ENCODE measurements at places on chromosomes 4 and X.

GRCh38 chr4:46974891-46975543 is 18.4 kb downstream of the GABRA4 start:
- peak; percentile 3 for DNase-seq

- no peak for DNase-seq
These were observed at the start of gene BMX for GRCh38 chrX:15500497-15500966. Gene BMX, plus strand, starts transcription at chrX:15500807. Its CDS starts 7,547 bp downstream, at chrX:15508354.

DNA sequence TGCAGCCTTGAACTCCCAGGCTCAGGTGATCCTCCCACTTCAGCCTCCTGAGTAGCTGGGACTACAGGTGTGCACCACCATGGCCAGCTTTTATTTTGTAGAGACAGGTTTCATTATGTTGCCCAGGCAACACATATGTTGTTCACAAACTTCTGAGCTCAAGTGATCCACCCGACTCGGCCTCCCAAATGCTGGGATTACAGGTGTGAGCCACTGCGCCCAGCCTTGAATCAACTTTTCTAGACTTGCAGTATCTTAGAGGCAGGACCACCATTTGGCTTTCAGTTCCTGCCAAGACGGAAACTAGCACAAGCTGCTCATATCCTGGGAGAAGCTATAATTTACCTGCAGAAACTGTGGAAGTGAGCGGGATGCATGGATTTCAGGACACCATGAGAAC is 19.9 kb downstream of the NAT8L start:
- DNase-seq, result no peak

DNA sequence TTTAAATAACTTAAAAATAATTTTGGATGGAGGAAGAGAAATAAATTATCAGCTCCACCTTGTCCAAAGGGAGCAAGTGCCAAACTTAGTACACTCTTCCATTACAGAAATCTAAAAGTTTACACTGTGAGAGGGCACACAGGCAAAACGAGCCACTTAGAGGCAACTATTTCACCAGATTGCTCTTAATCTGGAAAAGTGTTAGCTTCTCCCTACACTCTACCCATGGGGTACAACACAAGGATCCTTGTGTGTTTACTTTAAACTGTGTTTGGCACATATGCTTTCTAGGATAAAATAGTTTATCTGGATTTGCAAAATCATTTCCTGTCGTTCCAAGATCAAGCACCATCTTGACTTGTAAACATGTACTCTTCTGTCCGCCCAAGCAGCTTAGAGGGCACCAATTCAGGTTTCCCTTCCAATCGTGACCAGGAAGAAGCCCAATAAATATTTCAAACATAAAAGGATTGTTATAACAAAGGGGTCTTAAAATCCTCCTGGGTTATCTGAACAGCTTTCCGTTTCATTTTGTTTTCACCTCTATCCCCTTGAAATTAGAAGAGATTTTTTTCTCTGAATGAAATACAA is 29.0 kb upstream of the KDR start:
- no peak for DNase-seq

DNA sequence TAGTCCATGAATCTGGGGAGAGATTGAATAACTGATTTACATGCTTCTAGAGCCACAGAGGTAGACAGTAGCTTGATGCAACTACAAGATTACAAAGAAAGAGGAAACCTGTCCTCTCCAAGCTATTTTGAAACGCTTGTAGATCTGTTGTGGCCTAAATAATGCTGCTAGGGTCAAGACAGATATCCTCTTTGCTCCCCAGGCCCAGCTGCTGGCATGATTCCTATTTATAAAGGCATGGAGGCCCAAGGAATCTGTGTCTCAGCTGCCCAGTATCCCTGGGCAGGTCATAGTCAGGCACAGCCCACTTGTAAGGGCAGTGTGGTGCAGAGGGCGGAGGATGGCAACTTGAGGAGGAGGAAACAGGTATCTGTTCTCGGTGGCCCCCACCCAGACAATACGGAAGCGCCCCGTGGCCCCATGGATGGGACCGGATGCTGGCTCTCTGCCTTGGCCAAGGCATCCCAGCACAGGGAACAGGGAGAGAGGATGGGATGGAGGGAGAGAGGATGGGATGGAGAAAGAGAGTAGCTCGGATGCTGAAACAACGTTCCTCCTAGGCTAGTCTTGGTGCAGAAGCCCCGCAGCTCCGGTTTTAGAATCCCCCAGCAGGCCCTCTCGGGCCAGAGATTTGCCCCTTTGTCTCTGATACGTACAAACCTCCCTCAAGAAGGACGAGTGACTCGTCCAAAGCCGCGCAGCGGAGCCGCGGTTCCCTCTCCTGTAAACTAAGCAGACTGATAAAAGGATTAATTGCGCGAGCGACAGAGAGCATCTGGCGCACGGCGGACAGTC is 767 bp upstream of the SMIM20 start:
- DNase-seq, result no peak

DNA sequence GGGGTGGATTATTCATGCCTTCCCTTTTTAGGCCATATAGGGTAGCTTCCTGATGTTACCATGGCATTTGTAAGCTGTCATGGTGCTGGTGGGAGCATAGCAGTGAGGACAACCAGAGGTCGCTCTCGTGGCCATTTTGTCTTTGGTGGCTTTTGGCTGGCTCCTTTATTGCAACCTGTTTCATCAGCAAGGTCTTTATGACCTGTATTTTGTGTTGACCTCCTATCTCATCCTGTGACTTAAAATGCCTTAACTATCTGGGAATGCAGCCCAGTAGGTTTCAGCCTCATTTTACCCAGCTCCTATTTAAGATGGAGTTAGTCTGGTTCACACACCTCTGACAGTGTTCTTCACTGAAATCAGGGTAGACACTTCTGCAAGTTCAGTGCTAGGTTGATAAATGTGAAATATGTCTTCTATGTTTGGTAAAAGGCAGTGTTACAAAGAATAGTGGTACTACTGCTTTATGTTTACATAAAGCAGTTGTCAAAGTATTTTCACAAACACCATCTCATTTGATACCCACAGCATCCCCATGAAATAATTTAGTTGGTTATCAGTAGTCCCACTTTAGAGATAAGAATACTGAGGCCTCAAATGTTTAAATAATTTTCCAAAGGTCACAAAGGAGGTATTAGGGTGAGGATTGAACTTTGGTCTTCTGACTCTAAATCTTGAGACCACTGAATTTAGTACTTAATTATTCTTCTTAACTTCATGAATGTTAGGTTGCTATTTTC is 77.1 kb upstream of the C4orf54 start:
- no peak for DNase-seq

- no peak for DNase-seq
These were observed 899 bp upstream of the ZFP92 start for GRCh38 chrX:153410373-153410772.

DNA sequence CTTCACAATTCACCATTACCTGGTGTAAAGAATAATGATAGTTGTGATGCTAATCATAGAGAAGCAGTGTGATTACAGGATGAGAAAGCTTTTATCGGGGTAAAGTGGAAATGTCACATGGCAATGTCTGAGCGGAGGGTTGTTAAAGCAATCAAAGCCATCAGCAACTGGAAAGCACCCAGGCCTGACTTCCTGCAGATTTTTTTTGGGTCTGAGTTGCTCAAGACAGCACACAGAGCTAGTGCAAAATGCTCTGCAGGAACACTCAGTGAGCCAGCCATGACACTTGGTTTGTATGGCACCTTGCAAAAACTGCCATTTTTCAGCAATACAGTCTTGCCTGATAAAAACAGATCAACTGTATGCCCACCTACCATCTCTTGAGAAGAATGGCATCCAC is 152.9 kb downstream of the COL4A6 start:
- DNase-seq, result no peak

- DNase-seq, result no peak
These were observed 48.2 kb downstream of the RTL9 start for GRCh38 chrX:110406822-110407221.

DNA sequence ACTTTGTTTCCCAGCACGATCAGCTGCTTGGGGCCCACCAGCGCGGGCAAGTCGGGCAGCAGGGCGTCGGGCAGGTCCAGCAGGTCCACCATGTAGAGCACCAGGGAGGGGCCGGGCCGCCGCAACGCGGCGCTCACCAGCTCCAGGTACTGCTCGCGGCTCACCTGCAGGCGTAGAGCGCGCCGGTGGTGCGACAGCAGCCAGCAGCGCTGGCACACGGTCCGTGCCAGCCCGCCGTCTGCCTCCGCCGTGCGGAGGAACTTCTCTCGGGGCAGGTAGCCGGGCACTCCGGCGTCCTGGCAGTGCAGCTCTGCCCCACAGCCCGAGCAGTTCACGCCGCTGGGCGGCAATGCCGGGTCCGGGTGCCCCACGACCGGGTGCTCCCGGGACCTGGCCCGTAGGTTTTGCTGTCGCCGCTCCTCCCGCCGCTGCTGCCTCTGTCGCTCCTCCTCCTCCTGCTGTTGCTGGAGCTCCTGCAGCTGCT is 527 bp downstream of the NOA1 start:
- DNase-seq, result no peak

- no peak for DNase-seq
These were observed 1.8 kb upstream of the CUL4B start for GRCh38 chrX:120562569-120562926.

DNA sequence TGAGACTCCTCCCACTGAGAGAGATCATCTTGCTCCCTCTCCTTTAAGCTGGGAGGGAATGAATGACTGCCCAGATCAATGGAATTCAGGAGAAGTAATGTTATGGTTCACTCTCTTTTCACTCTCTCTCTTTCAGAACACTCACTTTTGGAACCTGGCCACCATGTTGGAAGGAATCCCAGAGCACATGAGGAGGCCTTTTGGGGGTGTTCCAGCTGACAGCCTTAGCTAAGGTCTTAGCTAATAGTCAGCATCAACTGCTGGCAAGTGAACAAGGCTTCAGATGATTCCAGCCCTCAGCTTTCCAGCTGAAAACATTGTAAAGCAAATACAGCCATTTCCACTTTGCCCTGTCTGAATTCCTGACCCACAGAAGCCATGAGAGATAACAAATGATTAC is 124.0 kb upstream of the CLNK start:
- peak; percentile 32 for DNase-seq

DNA sequence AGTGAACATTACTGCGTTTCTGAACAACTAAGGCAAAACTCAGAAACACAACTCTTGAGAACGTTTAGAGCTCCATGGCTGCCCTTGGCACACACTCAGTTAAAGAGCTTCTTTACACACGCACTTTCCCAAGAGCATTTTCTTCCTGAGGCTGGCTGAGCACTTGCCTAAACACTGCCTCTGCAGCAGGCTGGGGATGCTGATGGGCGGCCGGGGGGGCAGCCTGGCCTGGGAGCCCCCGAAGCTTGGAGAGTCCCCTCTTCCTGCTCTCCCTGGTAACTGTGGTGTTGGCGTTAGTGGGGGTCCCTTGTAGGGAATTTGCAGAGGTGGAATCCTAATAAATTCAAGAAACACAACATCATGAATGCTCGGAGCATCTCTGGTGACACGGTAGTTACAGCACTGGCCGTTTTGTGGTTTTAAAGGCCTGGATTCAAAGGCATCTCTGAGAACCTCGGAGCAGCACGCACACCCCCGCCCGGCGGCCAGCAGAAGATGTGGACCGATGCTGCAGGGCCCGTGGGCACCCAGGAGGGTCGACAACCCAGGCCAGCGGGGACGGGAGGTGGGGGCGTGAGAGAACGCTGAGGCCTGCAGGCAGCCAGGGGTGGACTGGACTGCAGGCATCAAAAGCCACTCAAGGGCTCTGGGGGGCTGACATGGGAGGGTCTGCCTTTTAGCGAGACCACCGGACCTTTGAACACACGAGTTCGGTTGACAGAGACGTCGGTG is 45.4 kb downstream of the FGFRL1 start:
- DNase-seq, result no peak

- peak; percentile 62 for DNase-seq
These were observed at the start of gene KLF3 for GRCh38 chr4:38663801-38664705. Gene KLF3, plus strand, starts transcription at chr4:38664199. Its CDS starts 16,427 bp downstream, at chr4:38680626.

DNA sequence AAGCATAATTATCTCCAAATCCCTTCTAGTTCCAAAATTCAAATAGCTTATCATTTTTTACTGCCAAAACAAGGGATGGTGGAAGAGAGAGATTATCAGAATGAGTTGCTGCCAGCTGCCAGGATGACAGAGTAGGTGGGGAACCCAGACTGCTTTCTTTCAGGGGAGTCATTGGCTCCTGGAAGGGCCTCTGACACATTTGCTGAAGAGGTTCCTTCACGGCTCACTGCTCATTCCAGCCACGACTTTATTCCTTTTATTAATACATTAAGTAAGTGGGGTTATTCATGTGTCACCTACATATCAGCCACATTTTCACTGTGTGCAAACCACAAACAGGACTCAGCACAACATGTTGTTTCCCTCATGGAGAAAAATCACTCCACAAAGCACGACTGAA is 12.7 kb upstream of the SMIM43 start:
- DNase-seq, result no peak

GRCh38 chr4:119794681-119795080 is 166.1 kb upstream of the PDE5A start:
- DNase-seq, result no peak

- DNase-seq, result no peak
These were observed 163.3 kb downstream of the PTCHD1 start for GRCh38 chrX:23497919-23498318.

DNA sequence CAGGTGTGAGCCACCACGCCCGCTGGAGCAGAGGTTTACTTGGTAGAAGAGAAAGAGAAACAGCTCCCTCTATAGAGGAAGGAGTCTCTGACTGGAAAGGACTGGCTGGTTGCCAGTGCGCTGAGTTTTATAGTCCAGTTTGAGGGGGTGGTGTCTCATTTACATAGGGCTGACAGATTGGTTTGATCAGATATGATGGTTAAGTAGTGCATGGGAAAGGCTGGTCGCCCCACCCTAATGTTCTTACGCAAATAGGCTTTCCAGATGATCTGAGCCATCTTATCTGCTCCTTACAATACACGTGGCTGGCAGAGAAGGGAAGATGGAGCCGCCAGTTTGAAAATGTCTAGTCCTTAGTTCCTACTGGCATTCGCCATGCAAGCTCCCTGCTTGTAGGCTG is 439.5 kb downstream of the NAF1 start:
- DNase-seq, result no peak

DNA sequence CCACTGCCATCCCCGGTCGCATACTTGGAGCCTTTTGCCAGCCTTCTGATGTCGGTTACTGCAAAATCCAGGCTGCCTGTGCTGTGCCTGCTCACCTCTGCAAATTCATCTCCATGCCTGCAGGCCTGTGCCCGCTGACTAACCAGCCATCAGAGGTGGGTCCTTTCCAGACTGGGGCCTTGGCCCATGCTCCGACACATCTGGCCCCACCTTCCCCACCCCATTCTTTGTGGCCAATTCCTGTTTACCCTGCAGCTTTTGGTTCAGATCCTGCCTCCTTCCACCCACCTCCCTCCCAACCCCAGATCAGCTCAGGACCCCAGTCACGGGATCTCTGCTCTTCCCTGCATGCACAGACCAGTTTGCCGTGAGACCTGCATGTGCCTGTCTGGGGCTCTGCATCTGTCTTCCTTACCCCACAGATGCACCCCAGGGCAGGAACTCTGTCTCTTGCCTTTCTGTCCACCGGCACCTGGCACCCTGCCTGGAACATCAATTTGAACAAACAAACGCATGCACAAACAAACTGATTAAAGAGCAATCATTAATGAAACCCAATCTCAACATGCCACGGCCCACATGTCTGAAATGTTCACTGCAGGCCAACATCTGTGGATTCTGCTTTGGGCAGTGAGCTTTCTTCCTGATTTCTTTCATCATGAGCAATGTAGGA is 112.8 kb upstream of the PSAPL1 start:
- DNase-seq, result peak; percentile 76

GRCh38 chrX:103562801-103563200 is 22.5 kb upstream of the TCEAL4 start:
- DNase-seq, result no peak
